ENCODE measurements at places on chromosomes 11 and 22. TPM values are rescaled to one million over a fixed set of nuclear protein-coding genes. Genes with fewer than 3 reads are reported as not detected.

The SLC22A8 gene
- not detected for total RNA-seq

The CBY1 gene
- total RNA-seq, result 36.7 TPM

DNA sequence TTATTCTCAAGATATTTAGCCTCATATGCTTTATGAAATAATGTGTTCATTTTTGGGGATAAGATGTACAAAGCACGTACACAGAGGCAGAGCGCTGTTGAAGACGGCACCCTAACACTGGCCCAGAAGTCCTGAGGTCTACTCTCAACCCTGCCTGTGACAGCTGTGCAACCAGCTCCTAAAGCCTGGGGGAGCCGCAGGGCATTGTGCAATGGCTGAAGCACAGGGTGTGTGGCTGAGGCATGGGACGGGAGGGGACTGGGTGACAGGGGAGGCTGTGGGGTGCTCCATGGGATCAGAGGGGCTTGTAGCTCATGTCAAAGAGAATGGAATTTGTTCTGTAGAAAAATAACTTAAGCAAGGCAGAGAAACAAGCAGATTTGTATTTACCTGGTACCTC is 27.7 kb downstream of the FAM227A start:
- no peak for DNase-seq

- no peak for DNase-seq
Observed at GRCh38 chr11:78030429-78031325, 7.6 kb upstream of the KCTD14 start.

DNA sequence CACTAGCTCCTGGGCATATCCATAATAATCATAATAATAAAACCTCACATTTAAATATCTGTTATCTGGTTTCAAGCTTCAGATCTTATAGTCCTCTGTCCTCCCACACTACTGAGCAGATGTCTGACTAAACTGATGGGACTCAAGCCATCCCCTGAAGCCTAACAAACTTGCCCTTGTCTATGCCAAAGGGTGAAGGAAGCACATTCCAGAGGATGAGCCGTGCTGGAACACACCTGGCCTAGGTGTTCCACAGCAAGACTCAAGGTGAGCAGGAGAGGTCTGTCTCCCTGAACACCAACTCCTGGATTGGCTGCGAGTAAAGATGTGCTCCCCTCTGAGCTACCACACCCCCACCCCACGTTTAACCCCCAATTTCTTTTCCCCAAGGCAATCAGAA is 14.7 kb downstream of the SCUBE2 start:
- DNase-seq, result no peak

DNA sequence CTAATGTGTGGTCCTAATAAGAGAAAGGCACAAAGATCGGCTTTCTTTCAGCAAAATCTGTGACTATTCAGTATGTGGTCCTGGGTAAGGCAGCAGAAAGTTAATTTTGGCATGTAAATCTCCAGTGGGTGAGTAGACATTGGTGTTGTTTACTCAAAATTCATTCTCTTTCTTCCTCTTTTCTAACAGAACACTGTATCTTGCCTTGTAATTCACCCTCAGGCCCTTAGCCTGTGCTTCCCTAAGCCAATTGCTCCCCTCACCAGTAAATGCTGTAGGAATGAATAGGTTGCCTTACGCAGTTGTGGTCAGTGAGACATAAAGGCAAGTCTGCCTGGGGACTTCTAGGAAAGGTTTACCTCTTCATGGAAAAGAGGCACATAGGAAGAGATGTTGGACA is 49.9 kb upstream of the PDE3B start:
- DNase-seq, result no peak

DNA sequence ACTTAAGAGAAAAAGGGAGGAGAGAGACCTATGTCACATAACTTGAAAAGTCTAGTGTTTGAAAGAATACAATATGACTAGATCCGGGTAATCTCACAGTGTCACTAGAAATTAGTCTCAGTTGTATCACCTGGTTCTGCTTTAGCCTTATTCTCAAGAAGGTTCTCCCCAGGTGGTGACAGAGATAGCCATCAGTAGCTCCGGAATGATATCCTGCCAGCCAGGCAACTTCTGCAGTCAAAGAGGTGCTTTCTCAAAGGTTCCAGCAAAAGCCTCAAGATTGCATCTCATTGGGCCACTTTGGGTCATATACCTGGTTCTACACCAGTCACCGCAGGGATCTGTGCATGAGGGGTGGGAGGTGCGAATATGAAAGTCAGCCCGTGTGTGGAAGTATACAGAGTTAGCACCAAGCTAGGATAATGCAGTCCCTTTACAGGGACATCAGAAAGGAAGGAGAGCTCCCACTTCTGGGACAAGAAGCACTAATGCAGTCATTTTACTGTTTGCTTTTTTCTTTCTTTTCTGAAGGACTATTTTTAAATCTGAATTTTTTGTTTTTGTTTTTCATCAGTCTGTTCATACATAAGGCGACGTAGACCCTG is 61.1 kb downstream of the CYB5R2 start:
- no peak for DNase-seq

Measured in naive thymus-derived CD8-positive, alpha-beta T cell (primary cell).